ENCODE measurements at places on chromosomes 3 and 15.

- no peak for DNase-seq
Observed at GRCh38 chr3:11534011-11534792, 109.5 kb downstream of the VGLL4 start.

DNA sequence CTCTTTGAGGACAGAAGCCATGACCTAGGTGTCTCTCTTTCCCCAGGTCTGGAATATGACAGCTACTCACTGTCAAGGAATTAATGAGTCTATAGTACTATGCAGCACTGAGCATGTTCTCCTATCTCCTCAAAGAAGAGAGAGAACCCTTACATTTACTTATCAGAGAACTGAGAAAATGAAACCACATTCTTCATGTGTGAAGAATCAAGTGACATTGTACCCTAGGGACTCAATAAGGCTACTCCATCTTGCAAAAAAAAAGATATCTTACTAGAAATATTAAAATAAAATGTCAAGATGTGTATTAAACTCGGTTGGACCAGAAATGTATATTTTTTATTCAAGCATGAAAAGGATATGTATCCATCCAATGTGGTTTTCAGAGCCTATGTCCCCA, 133.2 kb upstream of the COL8A1 start:
- DNase-seq, result no peak

- DNase-seq, result no peak
Observed at GRCh38 chr3:14757153-14757700, 61.5 kb upstream of the FGD5 start.

GRCh38 chr3:136544532-136544931, 207.6 kb downstream of the STAG1 start:
- DNase-seq, result no peak

DNA sequence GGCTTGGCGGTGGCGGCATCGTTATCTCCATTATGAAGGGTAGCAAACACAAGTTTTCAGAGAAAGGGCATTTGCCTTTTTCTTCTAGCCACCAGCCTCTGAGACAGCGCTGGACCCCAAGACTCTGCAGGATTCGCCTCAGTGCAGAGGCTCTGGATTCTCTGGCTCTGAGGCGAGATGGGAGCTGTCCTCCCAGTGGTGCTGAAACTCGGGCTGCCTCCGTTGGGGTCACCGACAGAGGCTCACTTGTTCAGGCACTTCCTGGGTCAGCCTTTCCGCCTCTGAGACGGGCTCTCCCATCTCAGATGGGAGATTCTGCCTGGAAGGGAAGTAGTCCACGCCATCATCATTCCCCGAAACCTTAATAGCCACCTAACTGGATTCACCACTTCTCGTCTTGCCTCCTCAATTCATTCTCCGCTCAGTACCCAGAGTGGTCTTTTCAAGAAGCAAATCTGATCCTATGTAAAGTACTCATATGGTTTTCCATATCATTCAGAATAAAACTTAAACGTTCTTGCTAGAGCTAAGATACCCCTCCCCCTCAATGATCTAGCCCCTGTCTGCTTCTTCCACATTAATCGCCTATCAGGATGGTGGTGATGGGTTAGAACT, 76.9 kb downstream of the RHCG start:
- DNase-seq, result peak; percentile 66

DNA sequence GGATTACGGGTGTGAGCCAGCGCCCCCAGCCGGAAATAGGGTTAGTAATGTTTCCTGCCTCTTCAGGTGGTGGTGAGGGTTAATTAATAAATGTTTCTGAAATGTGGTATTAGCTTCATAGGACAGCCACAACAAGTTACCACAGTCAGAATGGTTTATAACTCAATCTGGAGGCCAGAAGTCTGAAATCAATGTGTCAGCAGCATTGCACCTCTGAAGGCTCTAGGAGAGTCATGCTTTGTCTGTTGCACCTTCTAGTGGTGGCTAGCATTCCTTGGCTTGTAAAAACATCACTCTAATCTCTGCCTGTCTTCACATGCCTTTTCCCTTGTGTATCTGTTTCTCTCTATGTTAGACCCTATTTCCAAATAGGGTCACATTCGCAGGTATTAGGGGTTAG, 7.8 kb upstream of the RPSA start:
- no peak for DNase-seq

DNA sequence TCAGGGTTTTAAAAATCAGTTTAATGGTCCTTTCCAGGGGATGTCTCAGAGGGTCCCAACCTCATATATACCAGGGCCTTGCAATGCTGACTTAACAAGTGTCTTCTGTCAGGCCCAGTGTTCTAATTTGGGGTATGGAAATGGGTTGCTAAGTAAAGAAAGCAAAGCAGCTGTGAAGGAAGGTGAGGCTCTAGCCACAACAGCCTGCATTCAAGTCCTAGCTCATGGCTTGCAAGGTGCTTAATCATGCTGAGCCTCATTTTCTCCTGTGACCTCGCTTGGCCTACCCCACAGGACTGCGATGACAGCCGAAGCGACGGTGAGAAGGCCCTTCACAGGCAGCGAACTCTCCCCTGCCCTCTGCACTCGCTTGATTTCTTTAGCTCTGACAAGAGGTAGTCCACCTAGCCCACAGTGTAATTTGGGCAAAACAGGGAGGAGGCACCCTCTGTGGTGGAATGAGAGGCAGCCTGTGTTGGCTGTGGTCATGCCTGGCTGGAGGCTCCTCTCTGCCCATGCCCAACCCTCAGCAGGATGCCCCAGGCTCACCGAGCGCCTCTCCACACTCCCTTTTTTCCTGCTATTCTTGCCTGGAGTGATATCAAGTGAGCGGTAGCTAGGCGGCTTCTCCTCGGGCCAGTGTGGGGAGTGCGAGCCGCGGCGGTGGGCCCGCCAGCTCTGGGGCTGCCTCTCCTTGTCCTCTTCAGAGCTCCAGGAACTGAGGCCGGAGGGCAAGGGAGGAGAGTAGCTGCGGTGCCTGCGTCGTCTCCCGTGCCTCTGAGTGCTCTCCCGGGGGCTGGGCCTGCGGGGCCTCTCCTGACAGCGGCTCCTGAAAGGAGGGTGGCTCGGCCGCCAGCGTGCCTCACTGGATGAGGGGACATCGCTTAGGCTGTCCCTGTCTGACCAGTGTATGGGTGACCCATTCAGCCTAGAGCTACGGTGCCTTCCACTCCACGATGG, 29.2 kb downstream of the ILDR1 start:
- no peak for DNase-seq

- peak; percentile 48 for DNase-seq
Observed at GRCh38 chr3:189338366-189338765, 166.6 kb downstream of the TPRG1 start.

GRCh38 chr3:72384602-72385001, 463.6 kb downstream of the SHQ1 start:
- DNase-seq, result no peak

DNA sequence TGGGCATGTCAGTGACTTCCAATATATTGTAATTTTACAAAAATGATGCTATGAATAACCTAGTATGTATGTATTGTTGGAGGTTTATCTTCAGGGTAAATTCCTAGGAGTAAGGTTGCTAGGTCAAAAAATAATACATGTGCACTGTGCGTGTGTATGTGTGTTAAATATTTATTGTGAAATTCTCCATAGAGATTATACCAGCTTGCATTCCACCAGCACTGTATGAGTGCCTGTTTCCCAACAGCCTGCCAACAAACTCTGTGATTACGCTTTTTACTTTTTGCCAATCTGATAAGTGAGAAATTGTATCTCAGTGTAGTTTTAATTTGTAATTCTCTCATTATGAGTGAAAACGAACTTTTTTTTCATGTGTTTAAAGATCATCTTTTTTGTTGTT, 12.6 kb upstream of the IGF2BP2 start:
- no peak for DNase-seq

- DNase-seq, result no peak
Observed at GRCh38 chr3:194117104-194117845, 18.7 kb upstream of the HES1 start.

GRCh38 chr3:159650726-159651125, 337.9 kb upstream of the IL12A start:
- no peak for DNase-seq
